ENCODE measurements at places on chromosomes 12 and 14.

- no peak for DNase-seq
Measured at GRCh38 chr14:99685151-99685591, 1.1 kb downstream of the CYP46A1 start.

DNA sequence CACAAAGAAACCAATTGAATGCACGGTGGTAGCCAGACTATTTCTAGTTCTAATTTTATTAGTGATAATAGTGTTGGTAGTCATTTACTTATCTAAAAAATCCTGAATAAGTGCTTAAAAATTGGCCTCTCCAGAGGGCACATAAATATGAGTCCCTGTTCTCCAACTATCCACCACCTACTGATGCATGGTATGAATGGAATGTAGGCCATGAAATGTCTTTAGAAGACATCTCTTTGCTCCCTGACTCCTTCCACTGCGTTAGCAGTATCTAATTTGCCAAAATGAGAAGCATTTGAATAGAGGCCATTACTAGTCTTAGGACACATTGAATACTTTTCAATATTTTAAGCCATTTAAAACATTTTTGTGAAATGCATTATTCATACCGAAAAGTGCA lies 261.7 kb downstream of the LRFN5 start:
- no peak for DNase-seq

DNA sequence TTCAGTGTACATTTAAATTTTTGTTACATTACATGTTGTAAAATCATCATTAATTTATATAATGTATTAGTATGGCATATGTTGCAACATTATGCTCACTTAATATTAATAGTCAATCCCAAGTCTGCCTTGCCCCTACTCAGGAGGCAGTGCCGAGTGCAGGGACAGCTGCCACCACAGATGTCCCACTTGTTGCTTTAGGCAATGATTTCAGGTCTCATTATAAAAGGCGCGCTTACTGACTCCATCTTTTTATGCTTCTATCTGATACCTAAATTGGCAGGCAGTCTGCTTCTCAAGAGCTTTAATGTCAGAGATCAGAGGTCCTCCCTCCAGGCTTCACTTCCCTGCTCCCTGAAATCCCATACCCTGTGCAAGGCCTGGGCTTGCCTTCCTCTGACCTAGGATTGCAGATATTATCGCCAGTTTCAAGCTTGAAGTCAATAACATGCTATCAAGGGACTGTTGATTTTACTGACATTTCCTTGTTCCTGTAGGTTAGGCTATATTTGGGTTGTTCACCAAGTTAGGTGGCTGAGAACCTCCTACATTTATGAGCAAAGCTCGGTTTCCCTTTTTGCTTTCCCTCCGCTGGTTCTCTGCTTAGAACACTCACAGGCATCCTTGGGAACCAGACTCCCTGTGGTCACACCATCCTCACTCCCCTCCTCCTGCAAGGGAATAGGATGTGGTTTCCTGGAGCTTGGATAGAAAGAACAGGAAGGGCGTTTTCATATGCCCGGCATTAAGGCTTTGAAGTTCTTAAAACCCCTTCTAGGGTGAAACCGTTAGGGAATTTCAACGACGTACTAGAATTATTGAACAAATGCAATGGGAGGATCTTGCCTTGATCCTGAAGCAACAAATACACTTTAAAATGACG lies 208.4 kb upstream of the FKBP4 start:
- no peak for DNase-seq

DNA sequence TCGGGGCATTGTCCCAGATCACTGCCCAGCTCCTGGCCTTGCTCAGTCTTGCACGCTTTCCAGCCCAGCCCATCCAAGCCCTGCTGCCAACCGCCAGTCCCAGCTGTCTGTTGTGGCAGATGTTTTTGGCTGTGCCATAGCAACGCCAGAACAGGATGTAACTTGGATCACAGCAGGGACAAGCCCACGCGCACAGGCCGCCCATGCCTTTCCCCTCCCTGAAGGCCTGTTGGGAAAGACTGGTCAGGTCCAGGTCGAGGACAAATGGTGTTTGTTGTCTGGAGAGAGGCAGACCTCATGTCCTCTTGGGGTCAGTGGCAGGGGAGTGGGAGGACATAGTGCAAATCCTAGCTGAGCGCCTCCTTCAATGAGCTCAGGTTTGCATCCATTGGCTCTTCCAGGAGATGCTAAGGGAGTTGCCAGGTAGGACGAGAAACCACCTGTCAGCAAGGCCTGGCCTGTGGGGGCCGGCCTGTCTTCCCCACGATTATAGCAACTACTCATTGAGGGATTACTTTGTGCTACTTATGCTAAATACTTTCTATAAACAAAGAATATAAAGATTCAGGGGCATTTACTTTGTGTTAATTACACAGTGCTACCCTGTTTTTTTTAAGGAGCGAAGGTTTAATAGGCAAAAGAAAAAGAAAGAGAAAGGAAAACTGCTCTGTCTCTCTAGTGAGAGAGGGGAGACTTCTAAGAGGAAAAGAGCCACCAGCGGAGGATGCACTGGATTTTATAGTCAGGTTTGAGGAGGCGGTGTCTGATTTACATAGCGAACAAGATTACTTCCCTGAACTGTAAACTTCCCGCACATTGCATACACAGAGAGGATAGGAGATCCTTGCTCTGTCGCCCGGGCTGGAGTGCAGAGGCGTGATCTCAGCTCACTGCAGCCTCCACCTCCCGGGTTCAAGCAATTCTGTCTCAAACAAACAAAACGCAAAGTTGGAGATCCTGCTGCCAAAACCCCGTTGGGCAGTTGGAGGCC lies 42.8 kb upstream of the CORO1C start:
- DNase-seq, result no peak

Data from CD4-positive, alpha-beta T cell treated with Interleukin-17A for 1 hour (primary cell).